ENCODE measurements at places on chromosomes 16 and 17.
A peak's percentile ranks its signal among the peaks of the same experiment; 100 is the strongest.

DNA sequence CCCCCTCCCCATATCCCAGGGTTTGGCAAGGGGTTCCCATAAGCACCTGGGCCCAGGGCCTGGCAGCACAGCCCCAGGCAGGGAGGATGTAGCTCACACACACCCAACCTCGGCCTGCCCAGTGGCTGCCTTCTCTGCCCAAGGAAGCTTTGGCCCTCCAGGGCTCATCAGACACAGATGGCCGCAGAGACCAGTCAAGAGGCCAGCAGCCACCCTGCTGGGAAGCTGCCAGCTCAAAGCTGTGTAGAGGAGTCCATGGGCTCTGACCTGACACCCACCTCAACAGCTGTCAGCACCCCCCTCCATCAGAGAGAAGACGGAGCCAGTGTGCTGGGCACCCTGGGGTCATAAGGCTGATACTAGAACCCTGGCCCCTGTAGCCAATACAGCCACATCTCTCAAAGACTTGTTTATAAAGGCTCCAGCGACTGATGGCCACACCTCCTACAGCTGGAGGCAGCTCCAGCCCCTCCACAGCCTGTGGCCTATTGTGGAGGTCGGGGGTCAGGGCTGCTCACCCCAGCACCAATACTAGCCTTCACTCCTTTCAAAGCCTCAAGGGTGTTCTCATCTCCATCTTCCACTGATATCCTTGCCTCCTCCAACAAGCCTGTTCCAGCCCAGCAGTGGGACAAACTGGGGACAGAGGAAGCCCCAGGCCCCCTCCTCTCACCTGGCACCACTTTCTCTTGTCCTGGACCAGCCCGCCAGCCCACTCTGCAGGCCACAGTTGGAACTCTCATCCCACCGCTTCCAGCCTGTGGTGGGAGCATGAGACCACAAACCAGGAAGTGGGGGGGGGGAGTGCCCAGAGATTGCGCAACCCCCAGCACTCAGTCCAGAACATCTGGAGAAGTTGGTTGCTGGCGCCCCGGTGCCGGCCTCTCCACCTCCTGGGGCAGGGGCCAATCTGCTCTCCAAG is 2.2 kb upstream of the MPG start:
- no peak for DNase-seq

DNA sequence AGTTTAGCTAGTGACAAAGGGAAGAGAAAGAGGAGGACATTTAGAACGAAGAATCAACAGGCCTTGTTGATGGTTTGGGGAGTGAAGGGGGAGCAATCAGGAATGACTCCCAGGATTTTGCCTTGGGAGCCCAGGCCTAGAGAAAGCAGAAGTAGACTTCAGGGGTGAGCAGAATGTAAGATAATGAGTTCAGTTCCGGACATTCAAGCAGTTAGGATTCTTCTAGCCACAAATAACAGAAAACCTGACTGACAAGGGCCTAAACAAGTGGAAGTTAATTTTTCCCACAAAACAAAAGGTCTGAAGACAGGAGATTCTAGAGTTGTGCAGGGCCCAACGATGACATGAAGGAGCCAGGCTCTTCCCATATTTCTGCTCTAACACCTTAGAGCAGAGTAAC is 45.9 kb downstream of the SKAP1 start:
- no peak for DNase-seq

- no peak for DNase-seq
Measured at GRCh38 chr16:62870554-62870953, 834.3 kb upstream of the CDH8 start.

DNA sequence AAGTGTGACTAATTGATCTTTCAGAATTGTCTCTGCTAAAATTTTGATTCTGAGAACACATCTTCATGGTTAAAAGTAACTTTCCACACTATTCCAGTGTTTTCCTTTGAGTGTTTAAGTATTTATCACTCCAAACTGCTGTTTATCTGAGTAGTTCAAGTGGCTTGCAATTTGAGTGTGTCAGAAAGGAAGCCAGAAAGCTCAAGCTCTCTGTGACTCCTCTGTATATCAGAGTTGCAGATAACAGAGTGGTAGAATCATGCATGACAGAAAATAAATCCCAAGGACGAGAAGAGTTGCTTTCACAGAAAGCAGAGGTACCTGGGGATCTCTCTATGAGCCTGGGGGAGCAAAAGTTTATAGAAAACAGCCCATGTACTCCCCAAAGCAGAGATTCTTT is 130.0 kb downstream of the CYB561 start:
- DNase-seq = no peak

DNA sequence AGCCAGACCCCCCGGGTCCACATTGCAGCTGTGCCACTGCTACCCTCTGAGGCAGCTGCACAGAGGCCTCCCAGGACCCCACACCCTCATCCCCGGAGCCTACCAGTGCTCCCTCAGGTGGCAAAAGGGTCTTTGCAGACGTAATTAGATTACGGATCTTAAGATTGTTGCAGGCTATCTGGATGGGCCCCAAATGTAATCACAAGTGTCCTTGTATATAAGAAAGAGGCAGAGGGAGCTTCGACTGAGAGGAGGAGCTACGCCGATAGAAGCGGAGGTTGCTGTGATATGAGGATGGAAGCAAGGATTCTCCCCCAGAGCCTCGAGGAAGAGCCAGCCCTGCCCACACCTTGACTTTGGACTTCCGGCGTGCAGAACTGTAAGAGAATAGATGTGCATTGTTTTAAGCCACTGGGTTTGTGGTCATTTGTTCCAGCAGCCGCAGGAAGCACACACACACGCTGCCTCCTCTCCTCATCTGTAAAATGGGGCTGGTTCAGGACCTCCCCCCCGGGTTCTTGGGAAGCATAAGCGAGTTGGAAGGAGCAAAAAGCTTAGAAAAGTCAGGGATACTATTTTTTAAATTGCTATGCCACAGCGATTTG is 10.5 kb upstream of the RAI1 start:
- DNase-seq = no peak

- DNase-seq = no peak
Measured at GRCh38 chr16:8634991-8635736, 13.7 kb downstream of the METTL22 start.

- no peak for DNase-seq
Measured at GRCh38 chr16:30444231-30445148, 1.2 kb downstream of the SEPHS2 start.

GRCh38 chr16:84964386-84965128 is 46.8 kb downstream of the ZDHHC7 start:
- DNase-seq = no peak

- no peak for DNase-seq
Measured at GRCh38 chr16:52812678-52813556, 239.8 kb downstream of the CHD9NB start.

DNA sequence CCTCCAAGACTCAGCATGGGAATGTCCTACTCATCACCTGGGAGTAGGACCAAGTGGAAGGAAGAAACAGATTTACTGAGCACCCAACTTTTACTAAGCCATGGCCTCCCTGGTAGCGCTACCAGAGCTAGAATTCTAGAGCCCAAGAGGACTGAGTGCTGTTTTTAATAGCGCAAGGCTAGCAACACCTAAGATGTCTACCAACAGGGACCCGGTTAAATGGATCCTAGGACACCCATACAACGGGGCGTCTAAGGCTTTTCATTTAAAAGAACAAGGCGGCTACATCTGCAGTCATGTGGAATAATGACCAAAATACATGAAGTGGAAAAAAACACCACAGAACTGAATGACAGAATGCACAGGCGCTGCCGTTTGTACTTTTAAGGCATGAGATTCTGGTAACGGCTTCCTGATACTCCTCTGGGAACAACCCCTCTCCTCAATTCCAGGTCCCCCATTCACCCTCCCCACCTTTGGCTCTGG is 5.1 kb downstream of the GGA2 start:
- no peak for DNase-seq

GRCh38 chr17:80783486-80783885 is 208.2 kb upstream of the CHMP6 start:
- no peak for DNase-seq

GRCh38 chr16:30091474-30092372 is at the start of gene TBX6:
Gene TBX6, minus strand, starts transcription at chr16:30091924. Its CDS starts 731 bp downstream, at chr16:30091193.
- DNase-seq = peak; percentile 89

DNA sequence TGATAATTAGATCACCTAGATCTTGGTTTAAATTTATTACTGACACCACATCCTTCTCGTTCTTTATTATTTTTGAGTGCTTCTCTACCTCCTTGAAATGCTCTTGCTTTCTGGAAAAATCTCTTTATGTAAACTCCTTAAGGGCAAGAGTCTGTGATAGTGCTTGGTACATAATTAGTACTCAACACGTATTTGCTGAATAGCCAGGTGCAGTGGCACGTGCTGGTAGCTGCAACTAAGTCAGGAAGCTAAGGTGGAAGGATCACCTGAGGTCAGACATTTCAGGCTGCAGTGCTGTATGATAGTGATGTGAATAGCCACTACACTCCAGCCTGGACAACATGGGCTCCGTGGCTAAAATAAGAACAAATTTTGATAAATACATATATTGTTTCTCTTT is 63.0 kb downstream of the PPM1E start:
- DNase-seq = no peak

- no peak for DNase-seq
Measured at GRCh38 chr17:31686495-31686894, 172.5 kb downstream of the COPRS start.

DNA sequence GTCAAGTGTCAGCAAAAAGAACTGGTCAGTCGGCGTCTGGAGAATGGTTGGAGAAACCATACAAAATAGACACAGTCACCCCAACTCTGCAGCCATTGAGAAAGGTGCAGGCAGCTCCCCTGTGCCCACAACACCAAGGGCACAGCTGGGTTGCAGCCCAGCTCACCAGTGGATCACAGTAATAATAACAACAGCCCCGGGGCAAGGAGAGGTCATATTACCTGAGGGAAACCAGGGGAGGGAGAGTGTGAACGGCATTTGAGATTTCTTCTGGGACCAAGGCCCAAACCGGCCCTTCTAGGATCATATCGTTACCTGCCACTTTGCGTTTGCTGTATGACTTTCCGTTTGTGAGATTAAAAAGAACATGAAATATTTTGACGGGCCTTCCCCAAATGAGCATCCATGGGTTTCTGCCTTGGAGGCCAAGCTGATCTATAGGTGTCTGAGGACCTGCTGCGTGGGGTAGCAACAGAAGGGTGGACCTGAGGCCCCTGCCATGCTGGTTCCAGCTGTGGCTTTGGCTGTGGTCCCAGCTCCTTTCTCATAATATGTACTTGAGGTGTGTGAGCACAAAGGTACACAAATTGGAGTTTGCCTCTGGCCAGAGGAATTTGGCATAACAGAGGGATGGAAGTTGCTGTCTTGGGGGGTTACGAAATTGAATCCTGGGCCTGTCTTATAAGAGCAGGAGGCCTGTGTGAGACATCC is 154.6 kb downstream of the CMIP start:
- no peak for DNase-seq

- no peak for DNase-seq
Measured at GRCh38 chr17:17970699-17971430, 1.3 kb downstream of the TOM1L2 start.

GRCh38 chr17:65941356-65941899 is 250.5 kb downstream of the CEP112 start:
- DNase-seq = no peak

GRCh38 chr17:28043296-28043695 is 819 bp downstream of the NLK start:
- no peak for DNase-seq

- DNase-seq = no peak
Measured at GRCh38 chr16:30958175-30959079, 873 bp downstream of the SETD1A start.

DNA sequence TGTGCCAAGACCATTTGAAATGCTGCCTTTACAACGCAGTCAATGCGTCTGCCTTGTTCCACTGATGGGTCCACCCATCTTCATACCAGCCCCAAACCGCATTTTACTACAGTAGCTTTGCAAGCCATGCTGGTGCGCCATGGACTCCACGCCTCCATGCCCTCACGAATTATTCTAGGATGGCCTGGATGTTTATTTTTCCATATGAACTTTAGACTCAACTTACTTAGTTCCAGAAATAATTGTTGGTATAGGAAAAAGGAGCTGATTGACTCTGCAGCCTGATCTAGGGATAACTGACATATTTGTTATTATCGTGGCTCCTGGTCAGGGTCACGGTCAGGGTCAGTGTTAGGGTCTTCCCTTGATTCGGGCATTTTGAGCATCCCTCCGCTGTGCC is 70.0 kb upstream of the ZNF469 start:
- no peak for DNase-seq

DNA sequence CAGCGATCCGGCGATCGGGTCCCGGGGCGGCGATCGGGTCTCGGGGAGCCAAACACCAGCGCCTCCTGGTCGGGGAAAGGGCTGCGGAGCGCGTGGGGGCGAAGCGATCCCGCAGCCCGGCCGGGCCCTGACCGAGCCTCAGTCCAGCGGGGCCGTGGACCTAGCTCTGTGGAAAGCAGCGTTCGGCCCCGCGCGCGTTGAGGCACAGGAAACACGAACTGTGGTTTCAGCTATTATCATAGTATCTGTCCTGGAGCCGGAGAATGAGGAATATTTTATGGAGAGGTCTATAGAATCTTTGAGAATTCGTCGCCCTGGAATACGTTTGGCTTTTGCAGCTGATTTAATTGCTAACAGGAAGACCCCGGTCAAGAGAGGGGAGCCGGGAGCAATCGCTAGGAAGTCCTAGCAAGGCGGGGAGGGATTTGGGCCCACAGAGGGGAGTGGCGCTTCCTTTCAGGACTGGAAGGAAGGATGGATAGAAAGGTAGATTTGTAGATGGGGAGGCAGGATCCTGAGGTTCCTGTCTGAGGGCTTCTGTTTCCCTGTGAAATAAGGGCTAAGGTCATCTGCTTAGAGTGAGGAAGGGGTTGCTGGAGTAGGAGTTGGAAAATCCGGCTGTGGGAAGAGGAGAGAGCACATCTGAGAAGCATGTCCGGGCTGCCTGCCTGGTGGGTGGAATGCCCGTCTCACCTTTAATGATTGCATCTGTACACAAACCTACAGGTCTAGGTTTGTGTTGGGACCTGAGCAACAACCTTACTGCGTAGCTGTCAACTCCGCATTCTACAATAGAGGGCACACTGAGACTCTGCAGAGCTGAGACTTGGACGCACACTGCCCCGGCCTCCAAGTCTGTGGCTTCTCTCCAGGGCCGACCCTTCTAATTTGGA is 770 bp downstream of the CCNF start:
- no peak for DNase-seq

- DNase-seq = peak; percentile 0
Measured at GRCh38 chr17:70168977-70169708, at the start of gene KCNJ2. Gene KCNJ2, plus strand, starts transcription at chr17:70169532. Its CDS starts 5,508 bp downstream, at chr17:70175040.
